ENCODE measurements at places on chromosomes 2 and 18.

- no peak for DNase-seq
Observed at GRCh38 chr2:71070294-71071093, 2.0 kb downstream of the NAGK start.

- no peak for DNase-seq
Observed at GRCh38 chr2:172510088-172510487, 45.8 kb upstream of the PDK1 start.

- no peak for DNase-seq
Observed at GRCh38 chr2:175883586-175884194, 118.4 kb downstream of the LNPK start.

- DNase-seq, result no peak
Observed at GRCh38 chr18:23837591-23837990, 148.3 kb downstream of the LAMA3 start.

DNA sequence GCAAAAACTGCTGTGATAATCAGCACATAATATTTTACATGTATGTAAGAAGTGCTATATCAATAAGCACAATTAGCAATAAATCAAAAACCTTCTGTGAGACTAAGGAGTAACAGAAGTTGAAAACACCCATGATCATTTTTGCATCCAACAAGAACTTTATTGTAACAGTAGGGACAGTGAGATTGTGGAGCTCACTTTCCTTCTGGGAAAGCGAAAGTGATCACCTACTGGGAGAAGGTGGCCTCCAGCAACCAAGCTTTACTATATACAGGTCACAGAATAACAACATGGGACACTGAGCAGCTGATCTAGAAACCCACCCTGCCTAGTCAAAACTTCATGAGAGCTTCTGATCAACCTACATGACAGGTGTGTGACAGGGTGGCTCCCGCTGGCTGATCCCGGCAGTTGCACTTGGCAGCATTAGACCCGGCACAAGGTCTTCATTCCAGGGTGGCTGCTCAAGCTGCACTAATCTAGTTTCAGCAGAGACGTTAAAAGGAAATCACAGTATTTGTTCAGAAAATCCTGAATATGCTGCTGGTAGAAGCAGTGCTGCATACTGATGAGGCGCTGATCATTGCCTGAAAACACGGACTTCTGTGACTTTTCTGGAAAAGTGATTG is 63.5 kb upstream of the ARL5A start:
- no peak for DNase-seq

DNA sequence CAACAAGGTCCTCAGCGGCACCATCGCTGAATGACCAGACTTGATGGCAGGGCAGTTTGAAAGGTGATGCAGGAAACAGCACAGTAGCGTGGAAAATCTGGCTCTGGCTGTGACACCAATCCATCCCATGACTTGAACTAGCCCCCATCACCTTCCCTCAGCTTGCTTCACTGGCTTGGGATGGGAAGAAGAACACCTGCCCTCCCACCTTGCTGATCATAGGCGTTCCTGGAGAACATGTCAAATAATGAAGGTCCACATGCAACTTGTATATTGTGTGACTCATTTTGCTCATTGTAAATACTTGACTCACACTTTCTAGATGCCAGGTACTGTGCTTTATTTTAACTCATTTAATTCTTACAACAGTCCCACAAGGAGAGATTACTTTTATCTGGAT is 292.4 kb upstream of the SPRED2 start:
- no peak for DNase-seq

- no peak for DNase-seq
Observed at GRCh38 chr2:239310401-239311061, 90.3 kb downstream of the HDAC4 start.

DNA sequence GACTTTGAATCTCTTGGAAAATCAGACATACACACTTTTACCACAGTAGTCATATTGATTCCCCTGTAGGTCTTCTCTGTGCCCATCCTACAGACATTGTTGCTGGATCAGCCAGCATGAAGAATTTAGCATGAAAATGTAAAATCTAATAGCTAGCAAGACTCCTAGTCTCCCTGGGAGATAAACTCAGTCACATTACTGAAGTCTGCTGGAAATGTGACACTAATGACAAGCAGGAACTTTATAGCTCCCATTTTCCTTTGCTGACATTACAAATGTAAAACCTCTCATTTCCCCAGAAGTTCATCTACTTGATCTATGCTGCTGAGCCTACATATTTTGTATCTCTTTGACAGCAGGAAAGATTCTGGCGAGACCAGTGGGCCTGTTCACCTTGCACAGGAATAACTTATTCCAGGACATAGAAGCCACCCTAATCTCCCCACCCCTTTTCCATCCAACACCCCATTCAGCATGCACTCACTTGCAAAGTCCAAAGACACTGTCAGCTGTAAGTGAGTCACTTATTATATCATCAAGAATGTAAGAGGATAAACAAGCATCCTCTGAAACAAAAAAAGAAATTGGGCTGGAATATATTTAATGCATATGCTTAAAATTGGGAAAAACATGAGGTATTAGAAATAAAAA is 648.3 kb upstream of the PKDCC start:
- no peak for DNase-seq

DNA sequence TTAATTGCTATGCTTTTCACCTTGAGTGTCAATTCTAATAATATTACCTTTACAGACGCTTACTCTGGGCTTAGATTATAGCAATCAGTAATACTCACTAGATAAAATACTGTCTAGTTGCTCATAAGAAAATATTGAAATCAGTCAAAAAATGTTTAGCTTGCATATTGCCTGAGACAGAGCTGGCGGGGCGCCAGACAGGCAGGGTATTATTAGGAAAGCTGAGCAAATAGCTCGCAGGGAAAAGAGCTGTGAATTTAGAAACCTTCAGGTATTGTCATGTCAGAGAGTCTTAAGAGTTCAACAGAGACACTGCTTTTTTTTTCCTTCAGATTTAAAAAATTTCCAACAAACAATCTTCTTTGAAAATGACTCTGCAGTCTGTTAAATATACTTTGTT is 118.4 kb downstream of the MEIS1 start:
- peak; percentile 37 for DNase-seq

DNA sequence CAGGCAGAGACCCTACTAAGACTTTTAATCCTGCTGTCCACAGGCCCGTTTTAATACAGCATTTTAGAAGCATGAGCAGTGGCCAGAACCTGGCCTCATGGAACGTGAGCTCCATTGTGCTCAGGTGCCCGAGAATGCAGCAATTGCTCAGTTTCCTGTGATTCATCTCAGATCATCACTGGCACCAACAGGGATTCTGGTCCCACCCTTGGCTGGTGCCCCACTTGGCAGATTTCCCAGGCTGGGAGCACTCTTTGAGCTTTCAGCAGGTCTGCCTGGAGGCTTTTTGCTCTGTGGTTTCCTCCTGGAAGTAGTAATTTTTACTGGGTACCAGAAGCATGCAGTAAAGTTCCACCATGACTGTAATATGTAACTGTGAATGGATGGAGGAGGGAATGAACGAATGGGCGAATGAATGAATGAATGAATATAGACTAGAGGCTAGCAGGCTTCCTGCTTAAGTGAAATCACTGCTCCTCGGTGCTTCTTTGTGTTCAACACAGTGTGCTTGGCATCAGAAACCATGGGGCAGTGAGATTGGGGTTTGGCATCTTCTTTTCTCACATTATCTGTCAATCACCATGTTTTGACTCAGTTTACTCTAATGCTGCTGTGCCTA is 312.9 kb downstream of the PRKCE start:
- DNase-seq, result peak; percentile 61

- peak; percentile 61 for DNase-seq
Observed at GRCh38 chr2:164737612-164738081, 104.0 kb downstream of the COBLL1 start.

DNA sequence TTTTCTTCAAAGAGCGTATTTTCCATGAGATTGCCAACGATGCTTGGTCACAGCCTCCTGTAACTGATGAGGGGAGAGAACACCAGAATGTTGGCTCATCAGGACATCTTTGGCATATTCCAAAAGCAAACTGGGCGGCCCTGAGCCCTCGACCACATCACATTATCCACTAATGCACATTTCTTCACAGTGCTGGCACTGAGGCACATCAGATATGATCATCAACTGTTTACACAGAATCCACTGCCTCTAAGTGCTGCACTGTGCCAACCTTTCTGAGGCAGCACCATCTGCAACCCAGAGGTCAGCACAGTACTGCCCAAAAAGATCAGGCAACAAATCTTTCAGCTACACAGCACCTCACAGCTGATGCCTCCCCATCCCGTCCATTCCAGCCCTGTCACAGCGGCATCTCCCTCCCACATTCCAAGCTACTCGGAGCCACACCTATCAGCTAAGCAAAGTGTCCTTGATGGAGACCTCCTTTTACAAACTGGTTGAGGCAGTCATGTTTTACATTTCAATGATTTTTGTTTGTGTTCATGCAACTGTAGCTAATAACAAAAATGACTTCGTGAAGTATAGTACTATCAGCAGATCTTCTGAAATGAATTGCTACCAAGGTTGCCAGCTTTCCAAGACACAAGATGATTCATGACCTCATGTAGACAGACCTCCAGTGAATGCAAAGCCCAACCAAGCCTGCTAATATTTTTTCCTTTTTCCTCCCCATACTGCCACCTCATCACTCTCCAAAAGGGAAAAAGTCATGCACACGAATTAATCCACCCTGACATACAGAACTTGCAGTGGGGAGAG is 32.3 kb downstream of the MYO5B start:
- DNase-seq, result no peak

GRCh38 chr18:8696749-8697211 is 8.6 kb upstream of the MTCL1 start:
- peak; percentile 30 for DNase-seq

DNA sequence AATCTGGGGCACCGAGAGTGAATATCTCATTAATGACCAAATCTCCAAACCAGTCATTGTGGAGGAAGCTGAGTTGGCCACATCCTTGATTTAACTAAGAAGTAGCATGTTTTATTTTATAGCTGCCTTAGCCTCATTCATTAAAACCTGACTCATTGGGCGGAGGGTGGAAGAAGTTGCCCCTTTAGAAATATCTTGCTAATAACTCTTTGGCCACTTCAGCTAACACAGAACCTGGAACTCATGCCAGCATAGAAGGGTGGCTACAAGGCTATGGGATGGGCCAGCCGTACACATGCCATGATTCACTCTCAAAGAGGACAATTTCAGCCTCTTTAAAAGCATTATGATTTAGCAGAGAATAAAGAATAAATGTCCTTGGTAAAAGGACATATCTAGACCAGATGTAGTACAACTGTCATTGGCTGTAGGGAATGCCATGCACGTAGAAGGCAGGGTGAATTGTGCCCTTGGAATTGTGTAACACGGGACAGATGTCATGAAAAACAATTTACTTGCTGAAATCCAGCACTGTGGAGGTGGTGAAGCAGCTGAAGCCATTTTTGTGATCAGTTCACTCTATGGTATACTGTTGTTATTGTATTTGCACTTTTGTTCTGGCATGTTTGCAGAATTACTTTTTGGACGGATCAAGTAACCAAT is 330.0 kb downstream of the PLCL1 start:
- no peak for DNase-seq

DNA sequence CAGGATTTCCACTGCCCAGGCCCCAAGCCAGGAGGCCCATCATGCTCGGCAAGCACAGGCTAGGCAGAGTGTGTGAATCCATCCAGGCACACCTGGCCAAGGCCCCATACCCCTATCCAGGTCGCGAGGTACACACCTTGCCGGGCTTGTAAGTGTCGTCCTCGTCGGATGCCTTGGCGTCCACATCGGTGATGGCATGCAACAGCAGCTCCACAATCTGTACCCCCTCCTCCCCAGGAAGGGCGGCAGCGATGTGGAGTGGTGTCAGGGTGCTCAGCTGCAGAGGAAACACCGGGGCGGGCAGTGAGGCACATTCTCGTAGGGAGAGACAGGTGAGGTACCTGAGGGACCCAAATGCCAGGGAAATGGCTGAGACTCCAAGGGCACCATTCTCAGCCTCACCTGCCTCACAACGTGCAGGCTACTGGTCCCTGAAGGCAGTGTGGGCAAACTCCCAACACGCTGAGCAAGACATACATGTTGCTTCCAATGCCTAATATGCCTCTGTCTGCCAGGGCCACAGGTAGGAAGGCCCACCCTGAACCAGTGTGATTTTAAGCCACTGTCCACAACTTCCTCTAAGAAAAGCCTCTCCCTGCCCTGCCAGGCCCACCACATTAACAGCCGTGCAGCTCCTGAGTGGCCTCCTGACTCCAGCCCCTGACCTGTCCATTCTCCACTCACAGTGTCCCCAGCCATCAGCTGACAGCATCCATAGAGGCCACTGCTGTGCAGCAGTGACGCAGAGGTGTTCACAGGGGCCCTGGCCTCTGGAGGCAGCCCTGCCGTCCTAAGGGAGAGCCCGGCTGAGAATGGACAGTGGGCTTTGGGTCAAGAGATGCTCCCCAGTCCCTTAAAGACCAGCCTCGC is 44.9 kb downstream of the ANKMY1 start:
- no peak for DNase-seq

DNA sequence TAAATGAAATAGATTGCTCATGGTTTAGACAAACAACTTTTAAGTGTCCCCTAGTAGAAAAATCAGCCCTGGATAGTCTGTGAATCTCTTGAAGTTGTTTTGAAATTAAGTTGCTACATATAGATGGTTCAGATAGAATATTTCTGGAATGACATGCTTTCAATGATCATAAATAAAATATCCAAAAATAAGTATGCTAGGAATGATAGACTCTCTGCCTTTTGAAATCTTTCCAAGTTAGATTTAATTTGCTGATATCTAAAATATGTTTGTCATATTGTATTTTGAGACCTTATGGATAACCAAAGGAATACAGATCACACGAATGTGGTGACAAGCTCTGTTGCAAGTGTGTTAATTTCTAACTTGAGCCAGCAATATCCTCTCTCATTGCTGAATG is 488.7 kb downstream of the THSD7B start:
- no peak for DNase-seq

DNA sequence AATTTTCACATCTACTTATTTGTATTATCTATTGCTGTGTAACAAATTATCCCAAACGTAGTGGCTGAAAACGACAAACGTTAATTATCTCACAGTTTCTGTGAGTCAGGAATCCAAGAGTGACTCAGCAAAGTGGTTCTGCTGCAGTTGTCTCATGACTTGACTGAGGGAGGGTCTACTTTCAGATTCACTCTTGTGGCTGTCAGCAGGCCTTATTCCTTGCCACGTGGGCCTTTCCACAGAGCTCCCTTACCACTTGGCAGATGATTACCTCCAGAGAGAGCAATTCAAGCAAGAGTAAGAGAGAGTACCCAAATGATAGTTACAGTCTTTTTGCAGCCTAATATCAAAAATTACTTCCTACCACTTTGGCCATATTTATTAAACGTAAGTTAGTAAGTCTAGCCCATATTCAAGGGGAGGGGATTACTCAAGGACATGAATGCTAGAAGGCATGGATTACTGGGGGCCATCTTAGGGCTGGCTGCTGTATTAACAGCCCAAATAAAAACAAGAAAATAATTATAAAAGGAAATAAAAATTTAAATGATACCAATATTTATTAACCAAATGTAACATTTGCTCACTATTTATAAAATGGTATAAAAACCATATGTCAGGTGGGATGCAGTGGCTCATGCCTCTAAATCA is 48.7 kb upstream of the NBEAL1 start:
- no peak for DNase-seq

GRCh38 chr2:229205704-229206103 is 65.4 kb downstream of the PID1 start:
- DNase-seq, result no peak

GRCh38 chr2:50953021-50953420 is 78.9 kb downstream of the NRXN1 start:
- no peak for DNase-seq
